ENCODE measurements at places on chromosomes 7 and 10.

DNA sequence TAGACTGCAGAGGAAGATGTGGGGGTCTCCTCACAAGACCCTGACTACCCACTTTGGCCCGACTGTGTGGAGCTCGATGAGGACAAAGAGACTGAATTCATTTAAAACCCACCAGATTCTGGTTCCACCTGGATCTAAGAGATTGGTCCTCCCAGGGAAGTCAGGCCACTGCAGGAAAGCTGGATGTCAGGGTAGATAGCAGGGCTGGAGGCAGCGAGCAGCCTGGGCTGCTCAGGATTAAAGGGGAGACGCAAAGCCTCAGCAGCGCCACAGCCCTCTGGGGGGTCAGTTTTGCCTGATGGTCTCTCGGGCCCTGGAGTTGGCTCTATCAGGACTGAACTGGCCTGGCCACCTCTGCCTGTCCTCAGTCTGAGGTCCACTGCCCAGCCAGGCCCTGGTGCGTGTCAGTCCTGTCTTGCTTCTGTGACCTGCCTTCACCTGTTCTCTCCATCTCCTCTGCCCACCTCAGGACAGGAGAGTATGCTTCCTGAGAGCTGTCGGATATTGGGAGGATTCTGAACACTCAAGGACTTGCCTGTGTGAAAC, 12.2 kb upstream of the KLRG2 start:
- DNase-seq: no peak

DNA sequence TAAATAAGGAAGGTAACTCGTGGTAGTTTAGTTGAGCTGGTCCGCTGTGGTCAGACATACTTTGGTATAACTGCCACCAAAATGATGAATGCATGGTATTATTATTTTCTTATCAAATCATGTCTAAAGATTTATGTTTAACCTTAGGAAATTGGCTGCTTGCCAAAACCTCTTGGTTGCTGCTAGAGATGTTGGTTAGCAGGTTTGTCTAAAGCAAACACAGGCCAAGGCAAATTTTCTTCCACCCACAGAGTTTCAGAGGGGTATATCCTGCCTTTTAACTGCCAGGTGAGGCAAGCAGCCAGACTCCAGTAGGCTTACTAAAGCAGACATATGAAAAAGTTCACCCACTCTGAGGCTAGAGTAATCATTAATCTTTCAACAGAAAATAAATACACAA, 101.4 kb downstream of the SEMA3E start:
- DNase-seq: peak; percentile 49

DNA sequence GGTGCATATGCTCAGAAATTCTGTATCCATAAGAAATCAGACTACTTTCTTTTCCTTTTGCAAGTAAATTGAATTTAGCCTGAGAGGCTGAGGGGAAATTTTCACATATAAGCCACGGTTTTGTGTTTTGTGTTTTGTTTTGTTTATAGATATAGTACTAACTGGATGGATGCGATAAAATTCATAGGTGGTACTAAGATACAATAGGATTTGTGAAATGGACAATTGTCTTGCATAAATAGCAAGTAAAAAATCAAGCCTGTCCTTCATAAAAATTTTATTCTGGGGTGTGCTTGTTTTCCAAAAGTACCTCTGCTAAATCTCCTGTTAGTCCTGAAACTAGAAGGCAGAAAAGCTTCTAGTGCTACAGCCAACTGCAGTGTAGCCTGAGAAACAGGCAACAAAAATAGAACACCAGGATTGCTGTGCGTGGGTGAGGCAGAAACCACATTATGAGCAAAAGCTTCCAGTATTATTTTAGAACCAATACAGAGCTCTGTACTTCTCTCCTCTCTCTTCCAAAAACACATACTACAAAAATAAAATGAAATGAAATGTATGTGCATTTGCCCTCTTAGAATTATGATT, 634 bp upstream of the HDAC9 start:
- DNase-seq: peak; percentile 59

DNA sequence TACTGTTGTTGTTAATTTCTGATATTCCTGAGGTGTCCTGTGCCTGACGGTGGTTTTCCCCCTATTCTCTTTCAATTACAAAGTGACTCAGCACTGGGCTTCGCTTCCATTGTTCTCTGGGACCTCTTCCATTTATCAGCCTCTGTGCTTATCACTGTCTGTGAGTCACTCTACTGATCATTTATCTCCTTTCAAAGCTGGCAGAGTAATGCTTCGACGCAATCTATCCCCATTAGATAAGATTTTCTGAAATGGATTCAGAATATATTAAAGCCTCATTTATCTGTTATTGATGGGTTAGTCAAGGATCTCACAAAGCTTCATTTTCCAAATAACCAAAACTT, 679.2 kb downstream of the SDK1 start:
- no peak for DNase-seq

GRCh38 chr7:129721068-129721467, 109.5 kb downstream of the NRF1 start:
- DNase-seq: no peak

GRCh38 chr10:53606981-53607380, 834.4 kb upstream of the MBL2 start:
- no peak for DNase-seq

GRCh38 chr7:153604-154003, 38.8 kb upstream of the FAM20C start:
- no peak for DNase-seq

- DNase-seq: no peak
Observed at GRCh38 chr10:21437770-21438382, 87.6 kb downstream of the SKIDA1 start.

- DNase-seq: no peak
Observed at GRCh38 chr7:158010961-158011693, 576.5 kb downstream of the PTPRN2 start.

DNA sequence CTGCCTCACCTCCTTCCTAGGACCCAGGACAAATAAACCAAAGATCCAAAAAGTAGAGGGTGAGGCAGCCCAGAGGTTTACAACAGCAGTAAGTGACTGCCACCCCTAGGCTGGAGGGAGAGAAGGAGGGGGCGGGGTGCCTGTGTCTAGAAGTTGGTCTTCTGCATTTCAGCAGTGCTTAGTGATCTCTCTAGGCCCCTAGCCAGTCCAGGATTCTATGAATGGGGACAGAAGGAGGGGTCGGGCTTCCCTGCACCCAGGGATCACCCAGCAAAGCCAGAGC, 62.8 kb upstream of the KDM7A start:
- no peak for DNase-seq

DNA sequence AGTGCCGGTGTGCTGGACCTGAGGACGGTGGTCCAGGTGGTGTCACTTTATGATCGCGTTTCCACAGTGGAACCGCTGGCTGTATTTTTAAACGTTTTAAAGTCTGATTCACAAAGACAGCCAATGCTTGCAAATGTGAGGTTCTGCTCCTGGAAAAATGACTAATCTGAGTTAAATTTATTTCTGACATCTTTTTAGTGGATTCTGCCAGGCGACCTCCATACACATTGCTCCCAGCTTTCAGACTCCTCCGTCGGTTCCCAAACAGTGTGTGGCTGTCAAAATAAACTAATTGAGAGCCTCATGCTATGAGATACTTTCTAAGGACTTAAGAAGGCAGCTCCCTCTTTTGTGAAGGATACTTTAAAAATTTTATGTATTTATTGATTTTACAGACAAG, 12.7 kb upstream of the TTYH3 start:
- no peak for DNase-seq

- no peak for DNase-seq
Observed at GRCh38 chr7:155343150-155343549, 45.5 kb downstream of the INSIG1 start.

- DNase-seq: no peak
Observed at GRCh38 chr7:65812281-65812680, 60.6 kb upstream of the VKORC1L1 start.
